ENCODE measurements at places on chromosomes 3 and 15.

GRCh38 chr15:71779073-71779797, 31.1 kb upstream of the NR2E3 start:
- no peak for DNase-seq

- no peak for DNase-seq
These were observed 21.0 kb downstream of the SEMA5B start for GRCh38 chr3:123006609-123007008.

- no peak for DNase-seq
These were observed 7.3 kb downstream of the B3GNT5 start for GRCh38 chr3:183260167-183260904.

- DNase-seq = no peak
These were observed 379.7 kb upstream of the PROK2 start for GRCh38 chr3:72164635-72164978.

GRCh38 chr15:27679731-27680471, 419.2 kb downstream of the OCA2 start:
- no peak for DNase-seq

DNA sequence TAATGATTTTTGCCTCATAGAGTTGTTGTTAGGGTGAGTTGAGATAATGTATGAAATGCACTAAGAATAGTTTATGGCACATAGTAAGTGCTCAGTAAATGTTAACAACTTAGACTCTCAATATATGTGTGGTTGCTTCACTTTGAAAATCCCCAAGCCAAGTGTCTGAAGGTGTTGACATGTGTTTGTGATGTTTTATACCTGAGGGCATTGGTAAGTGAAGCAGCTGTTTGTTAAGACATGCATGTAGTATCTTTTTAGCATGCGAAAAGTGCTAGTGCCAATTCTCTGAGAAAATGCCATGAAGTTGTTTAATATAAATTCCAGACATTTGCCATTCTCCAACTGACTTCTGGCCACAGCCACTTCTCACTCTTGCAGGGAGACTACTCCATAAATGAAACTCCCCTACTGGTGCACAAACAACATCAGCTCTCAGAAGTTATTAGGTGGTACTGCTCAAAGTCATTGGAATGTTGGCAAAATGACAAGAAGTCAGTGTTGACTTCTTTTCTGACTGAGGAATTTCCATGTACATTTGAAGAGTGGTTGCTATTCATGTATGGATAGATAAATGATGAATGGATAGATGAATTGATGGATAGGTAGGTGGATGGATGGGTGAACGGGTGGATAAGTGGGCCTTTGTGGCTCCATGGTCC, 103.6 kb upstream of the NUDT16 start:
- peak; percentile 12 for DNase-seq

DNA sequence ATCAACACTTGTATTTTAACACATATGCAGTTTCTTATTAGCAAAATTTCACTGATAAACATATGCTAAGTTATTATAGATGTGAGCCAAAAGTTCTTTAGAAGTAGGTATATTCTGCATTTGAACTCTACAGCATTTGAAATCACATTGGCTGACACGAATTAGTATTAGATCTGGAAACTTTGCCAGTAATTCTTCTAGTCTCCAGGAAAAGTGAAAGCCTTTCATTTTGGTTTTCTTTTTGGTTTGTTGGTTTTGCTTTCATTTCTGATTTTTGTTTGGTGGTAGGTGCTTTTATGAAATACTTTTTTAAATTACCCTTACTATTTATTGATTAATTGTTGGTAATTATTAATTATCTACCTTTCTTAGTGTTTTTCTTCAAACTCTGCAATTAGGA, 72.9 kb downstream of the RBMS3 start:
- no peak for DNase-seq

DNA sequence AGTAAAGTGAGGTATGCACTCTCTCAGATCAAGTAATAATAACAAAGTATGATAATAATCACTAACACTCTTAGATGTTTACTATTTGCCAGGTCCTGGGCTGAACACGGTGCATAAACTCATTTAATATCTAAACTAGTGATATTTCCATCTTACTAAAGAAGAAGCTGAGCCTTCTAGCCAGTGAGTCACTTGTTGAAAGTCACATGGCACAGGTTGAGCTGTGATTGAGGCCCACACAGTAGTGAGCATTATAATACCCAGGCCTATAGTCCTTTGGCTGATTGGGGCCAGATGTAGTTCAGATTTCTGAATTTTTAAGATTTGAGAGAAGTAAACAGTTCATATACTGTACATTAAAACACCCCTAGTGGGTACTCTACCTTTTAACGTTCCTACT, 93.2 kb upstream of the CCDC80 start:
- no peak for DNase-seq

DNA sequence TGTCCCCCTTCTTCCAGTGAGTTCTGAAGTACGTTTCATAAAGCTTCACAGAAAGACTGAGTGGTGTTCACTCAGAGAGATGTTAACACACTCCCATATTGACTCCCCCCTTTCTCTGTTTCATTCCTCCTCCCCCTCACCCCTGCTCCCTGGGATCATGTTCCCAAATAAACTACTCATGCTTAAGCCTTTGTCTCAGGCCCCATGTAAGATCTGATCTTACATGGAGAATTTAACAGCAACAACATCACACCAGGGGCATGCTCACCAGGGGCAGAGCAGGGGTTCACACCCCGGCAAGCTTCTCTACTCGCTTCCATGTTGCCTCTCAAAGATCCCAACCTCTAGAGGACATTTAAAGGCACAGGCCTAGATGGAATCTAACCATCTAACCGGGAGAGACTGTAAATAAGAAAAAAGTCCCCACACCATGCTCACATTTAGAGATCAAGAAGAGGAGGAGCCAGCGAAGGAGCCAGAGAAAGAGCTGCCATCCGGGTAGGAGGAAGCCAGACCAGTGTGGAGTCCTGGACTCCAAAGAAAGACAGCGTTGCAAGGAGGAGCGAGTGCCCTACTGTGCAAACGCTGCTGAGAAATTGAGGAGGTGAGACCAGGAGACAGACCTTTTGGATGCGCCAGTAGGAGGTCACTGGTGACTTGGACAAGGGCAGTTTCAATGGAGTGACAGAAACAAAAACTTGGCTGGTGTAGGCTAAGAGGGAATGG, 21.4 kb upstream of the SRP14 start:
- no peak for DNase-seq

DNA sequence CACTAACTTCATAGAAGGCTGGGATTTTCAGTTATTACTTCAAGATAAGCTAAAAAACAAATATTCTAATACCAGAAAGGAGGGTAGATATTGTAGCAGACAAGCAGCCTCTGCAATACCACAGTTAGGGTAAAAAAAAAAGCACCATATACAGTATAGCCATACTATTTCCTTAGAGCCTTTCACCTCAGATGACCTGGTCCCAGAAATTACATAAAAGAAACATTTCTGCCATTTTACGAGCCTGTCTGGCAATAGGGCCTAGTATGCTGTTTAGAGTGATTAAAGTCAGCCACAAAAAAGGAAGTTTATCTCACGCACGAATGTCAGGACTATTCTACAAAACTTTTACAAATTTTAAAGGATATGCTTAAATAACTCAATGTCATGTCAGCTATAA, 1016.6 kb downstream of the PLOD2 start:
- DNase-seq = no peak

GRCh38 chr3:195082811-195083210, 188.1 kb downstream of the XXYLT1 start:
- DNase-seq = no peak

DNA sequence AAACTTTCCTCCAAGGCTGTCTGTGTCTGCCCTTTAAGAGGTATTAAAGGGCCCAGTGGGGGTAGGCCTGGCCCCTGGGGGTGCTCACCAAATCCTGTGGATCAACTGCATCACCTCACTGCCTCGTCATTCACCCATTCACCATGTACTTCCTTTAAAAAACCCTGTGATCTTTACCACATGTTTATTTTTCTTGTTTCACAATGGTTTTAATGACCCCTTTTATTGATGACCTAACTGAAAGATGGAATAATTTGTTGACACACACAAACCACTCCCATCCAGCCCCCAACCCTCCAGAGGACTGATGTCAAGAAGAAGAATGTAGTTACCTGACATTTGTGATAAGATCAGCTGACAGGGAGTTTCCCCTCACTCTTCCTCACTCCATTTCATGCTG, 40.8 kb downstream of the KCNAB1 start:
- DNase-seq = no peak

GRCh38 chr3:177482048-177482691, 284.9 kb upstream of the TBL1XR1 start:
- DNase-seq = no peak

DNA sequence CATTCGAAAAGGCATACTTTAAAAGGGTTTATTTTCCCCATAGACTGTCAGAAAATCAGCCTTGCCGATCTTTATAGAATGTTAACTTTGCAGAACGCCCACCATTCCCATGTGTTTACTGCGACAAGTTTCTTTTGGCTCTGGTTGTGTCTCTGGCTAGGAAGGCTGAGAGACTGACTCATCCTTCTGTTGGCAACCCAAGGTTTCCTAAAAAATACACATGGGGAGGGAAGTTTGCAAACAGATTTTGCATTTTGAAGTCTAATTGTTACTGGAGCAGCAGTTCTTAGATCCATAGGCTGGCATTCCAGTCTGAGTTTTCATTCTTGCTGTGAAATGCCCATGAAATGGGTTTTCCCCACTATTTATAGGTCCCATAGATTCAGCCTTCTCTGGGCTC, 37.9 kb upstream of the MINAR1 start:
- no peak for DNase-seq

- no peak for DNase-seq
These were observed 300.1 kb upstream of the C2CD4B start for GRCh38 chr15:62465173-62465572.

DNA sequence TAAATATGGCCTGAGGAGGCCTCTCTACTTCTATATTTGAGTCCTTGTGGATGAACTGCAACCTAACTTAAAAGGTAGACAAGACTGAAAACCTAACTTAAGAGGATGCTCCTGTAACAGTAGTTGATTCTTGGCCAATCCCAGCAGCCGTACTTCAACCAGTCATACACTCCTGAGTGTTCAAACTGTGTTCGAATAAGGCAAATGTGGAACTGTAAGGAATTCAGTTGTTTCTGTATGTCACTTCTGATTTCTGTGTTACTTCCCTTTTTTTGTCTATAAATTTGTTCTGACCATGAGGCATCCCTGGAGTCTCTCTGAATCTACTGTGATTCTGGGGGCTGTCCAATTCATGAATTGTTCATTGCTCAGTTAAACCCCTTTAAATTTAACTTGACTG, 20.5 kb downstream of the GALK2 start:
- DNase-seq = no peak

- DNase-seq = peak; percentile 46
These were observed 1.4 kb upstream of the IL17RC start for GRCh38 chr3:9915254-9916141.

DNA sequence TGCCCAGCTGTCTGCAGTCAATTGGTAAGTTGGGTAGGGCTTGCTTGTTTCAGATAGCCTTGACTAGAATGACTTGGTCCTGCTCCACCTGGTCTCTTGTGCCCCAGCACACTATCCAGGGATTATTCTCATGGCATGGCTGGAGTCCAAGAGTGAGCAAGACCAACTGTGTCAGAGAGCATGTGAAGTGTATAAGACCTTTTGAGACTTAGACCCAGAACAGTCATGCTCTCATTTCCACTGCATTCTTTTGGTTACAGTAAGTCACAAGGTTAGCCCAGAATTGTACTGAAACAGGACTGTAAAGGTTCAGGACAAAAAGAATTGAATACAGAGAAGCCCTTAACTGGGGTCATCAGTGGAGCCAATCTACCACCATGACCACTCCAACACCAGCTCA, 650.8 kb upstream of the ADAMTS9 start:
- DNase-seq = no peak

DNA sequence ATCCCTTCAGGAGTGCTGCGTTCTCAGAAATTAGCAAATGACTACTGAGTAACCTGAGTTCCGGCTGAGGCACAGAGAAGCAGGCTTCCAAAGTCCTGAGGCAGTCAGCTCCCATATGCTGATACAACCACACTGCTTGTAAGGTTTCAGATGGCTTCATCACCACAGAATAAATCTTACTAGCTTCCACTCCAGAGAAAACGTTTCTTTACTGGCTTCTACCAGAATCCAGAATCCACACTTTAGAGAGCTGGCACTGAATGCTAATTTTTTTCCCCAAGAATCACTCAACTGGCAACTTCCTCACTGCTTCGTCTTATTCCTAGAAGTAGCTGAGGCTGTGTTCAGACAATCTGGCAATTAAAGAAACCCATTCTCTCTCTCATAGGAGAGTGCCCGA, 21.4 kb downstream of the TAMM41 start:
- DNase-seq = no peak

DNA sequence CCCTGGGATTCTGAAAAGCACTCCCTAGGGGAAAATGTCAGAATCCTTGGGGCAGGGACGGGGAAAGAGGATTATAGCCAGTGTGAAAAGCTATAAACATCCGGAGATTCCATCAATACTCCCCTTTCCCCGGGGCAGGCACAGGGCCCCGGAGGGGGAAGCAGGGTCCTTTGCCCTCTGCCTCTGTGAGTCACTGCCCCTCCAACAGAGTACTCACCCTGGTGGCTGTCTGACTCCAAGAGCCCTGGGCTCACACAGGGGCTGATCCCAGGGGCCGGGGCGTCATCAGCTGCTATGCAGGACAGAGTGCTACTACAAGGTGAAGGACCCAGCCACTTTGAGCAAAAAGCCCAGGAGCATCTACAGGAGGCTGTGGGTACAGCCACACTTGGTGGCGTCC, 133.0 kb upstream of the PRR20G start:
- no peak for DNase-seq

- no peak for DNase-seq
These were observed 13.9 kb downstream of the CHST13 start for GRCh38 chr3:126537730-126538281.

DNA sequence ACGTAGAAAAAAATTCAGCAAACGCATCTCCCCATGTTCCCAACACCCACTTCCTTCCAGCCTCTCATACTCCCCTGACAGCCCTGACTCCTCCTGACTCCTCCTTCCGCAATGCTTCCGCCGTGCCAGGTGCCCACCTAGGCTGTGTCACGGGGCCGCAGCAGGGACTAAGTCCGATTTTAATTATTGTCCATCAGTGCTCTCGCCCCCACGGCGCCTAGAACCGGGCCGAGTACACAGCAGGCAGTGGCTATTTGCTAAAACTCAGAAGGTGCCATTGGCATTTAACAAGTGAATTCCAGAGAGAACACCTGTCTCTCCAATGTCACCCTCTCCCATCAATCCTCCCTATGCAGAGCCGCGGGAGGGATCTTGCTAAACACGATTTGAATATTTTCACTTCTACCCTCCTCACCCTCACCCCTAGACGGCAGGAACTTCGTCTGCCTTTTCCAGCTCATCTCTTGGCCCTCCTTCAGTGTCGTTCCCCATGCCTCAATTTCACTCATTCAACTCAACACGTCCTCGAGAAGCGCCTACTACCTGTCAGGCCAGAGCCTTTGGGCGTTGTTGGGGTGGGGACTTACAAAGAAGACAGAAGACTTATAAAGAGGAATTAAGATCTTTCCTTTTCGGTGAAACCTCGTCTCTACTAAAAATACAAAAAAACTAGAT, 11.5 kb upstream of the SHF start:
- DNase-seq = no peak

DNA sequence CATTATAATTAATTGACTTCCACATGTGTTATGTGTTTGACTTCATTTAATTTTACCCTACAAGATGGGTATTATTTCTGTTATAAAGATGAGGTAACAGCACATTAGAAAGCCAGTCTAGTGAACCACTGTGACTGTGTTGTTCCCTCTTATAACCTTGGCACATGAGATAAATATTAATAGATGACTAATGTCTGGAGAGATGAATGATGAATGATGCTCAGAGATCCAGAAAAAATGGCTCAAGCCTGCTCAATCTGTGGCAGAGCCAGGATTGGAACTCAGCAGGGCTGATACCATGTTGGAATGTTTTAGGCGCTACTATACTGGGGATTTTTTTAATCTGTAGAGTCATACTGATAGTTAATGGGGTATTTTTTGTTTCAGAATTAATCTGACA, 118.8 kb upstream of the PTX3 start:
- no peak for DNase-seq
